Uterus (tissue), 4 donors: ENCODE measurements at places on chromosomes 2 and 18. TPM values are rescaled to one million over a fixed set of nuclear protein-coding genes. Genes with fewer than 3 reads are reported as not detected.

DNA sequence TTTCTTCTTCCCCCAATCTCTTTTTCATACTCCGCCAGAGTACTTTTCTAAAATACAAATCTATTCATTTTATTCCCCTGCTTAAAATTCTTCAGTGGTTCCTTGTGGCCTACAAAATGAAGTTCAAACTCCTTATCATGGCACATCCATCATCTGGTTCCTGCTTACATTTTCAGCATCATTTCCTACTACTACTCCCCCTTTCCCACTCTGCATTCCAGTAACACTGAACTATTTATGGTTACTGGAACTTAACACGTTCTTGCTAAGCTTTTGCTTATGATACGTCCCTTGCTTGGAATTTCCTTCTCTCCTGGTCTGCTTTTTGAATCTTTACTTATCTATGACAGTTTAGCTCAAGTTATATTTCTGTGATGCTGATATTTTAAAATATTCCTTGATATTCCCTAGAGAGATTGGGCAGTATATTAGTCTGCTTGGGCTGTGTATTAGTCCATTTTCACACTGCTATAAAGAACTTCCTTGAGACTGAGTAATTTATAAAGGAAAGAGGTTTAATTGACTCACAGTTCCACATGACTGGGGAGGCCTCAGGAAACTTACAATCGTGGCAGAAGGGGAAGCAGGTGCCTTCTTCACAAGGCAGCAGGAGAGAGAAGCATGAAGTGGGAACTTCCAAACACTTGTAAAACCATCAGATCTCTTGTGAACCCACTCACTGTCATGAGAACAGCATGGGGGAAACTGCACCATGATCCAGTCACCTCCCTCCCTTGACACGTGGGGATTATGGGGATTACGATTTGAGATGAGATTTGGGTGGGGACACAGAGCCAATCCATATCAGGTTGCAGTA is 53.2 kb downstream of the BMPR2 start:
- DNase-seq: no peak

- DNase-seq: no peak
Observed at GRCh38 chr2:46122318-46122976, 174.8 kb upstream of the EPAS1 start.

- no peak for DNase-seq
Observed at GRCh38 chr2:190696792-190697398, 48.0 kb downstream of the NAB1 start.

DNA sequence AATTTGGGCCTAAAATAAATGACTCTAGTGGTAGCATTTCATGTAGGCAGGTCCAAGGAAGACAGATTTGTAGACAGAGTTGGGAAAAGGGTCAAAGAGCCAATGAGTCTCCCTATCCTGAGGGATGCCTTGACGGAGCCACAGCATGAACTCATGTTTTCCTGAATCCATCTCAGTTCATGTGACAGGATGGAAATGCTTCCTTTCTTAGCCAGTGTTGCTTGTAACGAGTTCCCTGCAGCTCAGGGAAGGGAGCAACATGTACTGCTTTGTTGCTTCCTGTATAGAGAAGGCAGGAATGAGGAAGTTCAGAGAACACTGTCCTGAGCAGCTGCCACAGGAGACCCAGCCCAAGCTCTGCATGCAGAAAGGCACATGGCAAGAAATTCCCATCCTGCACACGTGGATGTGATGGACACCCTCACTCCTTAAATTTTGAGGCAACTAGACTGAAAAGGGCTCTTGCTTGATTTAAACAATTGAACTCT is 27.9 kb downstream of the TMEM17 start:
- peak; percentile 47 for DNase-seq

GRCh38 chr18:36762074-36762473 is 66.7 kb downstream of the TPGS2 start:
- DNase-seq: no peak

DNA sequence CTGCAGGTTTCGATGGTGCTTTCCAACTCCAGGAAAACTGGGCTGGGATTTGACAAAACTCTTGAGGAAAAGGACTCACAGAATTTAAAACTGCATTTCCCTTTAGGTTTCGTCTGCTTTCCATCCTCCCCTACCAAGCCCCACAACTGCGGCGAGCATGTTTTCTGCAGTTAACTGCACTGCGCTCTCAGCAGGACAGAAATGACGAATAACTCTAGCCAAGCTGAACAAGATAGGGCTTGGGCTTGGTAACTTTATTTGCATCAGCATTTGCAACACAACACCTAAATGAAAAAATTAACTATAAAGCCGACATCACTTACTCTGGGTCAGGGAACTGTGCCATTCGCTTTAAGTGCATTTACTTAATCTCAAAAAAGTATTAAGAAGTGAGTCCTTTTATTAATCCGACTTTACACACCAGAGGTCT is 669 bp upstream of the PIKFYVE start:
- DNase-seq: no peak

DNA sequence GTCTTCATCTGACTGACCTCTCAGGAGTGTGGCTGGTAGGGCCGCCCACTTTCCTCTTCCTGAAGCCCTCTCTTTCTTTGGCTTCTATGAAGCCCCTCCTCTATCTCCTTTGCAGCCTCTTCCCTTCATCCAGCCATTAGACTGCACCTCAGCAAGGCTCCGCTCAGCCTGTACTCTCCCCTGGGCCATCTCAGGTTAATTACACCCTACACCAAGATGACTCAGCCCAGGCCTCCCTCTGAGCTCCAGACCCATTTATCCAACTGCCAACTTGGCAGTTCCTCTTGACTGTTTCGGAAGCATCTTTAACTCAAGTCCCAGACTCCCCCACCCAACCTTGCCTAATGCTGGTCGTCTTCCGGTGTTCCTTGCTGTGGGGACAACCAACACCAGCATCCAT is 5.8 kb upstream of the WNT6 start:
- DNase-seq: no peak

DNA sequence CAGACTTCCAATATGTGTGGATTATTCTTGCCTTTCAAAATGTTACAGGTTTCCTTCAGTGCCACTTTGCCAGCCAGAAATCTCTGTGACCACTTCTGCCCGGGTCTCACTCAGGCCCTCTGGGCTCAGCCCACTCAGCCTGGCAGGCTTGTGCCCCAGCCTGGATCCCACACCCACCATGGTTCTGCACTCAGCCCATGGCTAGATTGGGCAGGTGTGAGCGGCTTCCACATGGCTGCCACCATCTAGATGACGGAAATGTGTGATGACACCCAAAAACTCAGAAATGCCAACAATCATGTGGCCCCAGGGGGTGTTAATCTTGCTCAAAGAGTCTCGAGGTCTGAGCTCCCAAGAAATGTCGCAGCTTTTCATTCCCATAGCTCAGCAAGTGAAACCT is 1097.5 kb upstream of the SLC39A10 start:
- no peak for DNase-seq

- no peak for DNase-seq
Observed at GRCh38 chr2:120430957-120431356, 85.0 kb downstream of the INHBB start.

Gene GNLY
- total RNA-seq: not detected
